ENCODE measurements at places on chromosomes 7 and 10. TPM values are rescaled to one million over a fixed set of nuclear protein-coding genes. Genes with fewer than 3 reads are reported as not detected.

DNA sequence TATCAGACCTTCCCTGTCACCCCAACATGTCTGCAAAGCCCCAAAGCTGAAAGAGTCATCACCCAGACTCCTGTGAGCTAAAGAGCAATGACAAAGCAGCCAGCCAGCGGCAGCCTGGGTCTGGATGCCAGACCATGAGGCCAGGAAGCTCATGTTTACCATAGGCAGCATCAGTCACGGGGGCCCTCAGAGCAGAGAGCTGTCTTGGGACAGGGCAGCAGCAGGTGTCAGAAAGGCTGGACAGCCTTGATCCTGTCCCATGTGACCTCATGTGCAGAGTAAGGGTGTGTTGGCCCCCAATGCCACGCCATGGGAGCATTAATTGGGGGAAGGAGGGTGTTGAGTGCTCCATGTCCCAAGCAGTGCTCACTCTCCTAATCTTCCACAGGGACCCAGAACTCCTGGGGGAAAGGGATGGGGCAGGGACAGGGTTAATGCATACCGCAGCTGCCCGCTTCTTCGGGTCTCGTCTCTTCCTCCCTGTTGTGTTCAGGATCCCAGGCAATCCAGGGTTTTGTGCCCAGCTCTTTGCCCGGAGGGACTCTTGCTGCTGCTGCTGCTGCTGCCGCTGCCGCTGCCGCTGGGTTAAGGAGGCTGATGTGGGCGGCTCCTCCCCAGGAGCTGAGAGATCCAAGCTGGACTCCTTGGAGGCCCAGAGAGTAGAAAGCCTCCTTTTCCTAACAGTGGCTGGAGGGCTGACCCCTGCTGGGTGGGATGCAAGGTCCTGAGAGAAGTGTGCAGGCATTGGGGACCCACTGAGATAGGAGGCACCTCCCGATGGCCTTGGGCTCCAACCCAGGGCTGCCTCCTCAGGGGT is 7.1 kb downstream of the CCDC201 start:
- DNase-seq, result no peak
- no peaks in the 10 kb centered on the region for H3K36me3 ChIP-seq
- H3K27ac ChIP-seq, result no peak overlapping the region
- peaks cover 4% of the 10 kb centered on the region for H3K27me3 ChIP-seq
- H3K4me1 ChIP-seq, result no peaks in the 10 kb centered on the region
- no peak overlapping the region for H3K4me3 ChIP-seq

GRCh38 chr10:86461963-86462804 is 59.4 kb downstream of the WAPL start:
- no peak for DNase-seq
- H3K4me3 ChIP-seq, result no peak overlapping the region
- H3K36me3 ChIP-seq, result peaks cover 24% of the 10 kb centered on the region
- H3K27me3 ChIP-seq, result no peaks in the 10 kb centered on the region
- no peak overlapping the region for H3K27ac ChIP-seq

- H3K27ac ChIP-seq, result peak overlapping the region; percentile 54
- no peak for DNase-seq
- peaks cover 23% of the 10 kb centered on the region for H3K36me3 ChIP-seq
- no peak overlapping the region for H3K4me3 ChIP-seq
- H3K27me3 ChIP-seq, result no peaks in the 10 kb centered on the region
These were observed 10.1 kb downstream of the LIMK1 start for GRCh38 chr7:74093671-74094223.

GRCh38 chr10:36170943-36171501 is 528.9 kb upstream of the FZD8 start:
- no peaks in the 10 kb centered on the region for H3K36me3 ChIP-seq
- peaks cover 15% of the 10 kb centered on the region for H3K4me1 ChIP-seq
- H3K27ac ChIP-seq, result peak overlapping the region; percentile 79
- DNase-seq, result peak; percentile 59

- no peaks in the 10 kb centered on the region for H3K4me1 ChIP-seq
- no peaks in the 10 kb centered on the region for H3K27me3 ChIP-seq
- H3K27ac ChIP-seq, result no peak overlapping the region
- no peaks in the 10 kb centered on the region for H3K36me3 ChIP-seq
These were observed 120.7 kb downstream of the TES start for GRCh38 chr7:116331020-116331419.

The ENTPD1 gene
- total RNA-seq, result 14.9 TPM

The CYP3A7 gene
- total RNA-seq, result 0.58 TPM

The PITRM1 gene
- 44.0 TPM for total RNA-seq

The GALNT17 gene
- 27.0 TPM for total RNA-seq
